ENCODE measurements at places on chromosomes 2 and 18. TPM values are rescaled to one million over a fixed set of nuclear protein-coding genes. Genes with fewer than 3 reads are reported as not detected.

CRYGD gene
- total RNA-seq: not detected

CASP10 gene
- 4.5 TPM for total RNA-seq

EPB41L3 gene
- 8.7 TPM for total RNA-seq

DYNAP gene
- total RNA-seq: not detected

GRB14 gene
- 0.89 TPM for total RNA-seq

DAW1 gene
- total RNA-seq: not detected

ANKRD29 gene
- total RNA-seq: 2.3 TPM

ICA1L gene
- 6.4 TPM for total RNA-seq

NEURL3 gene
- not detected for total RNA-seq

CRACDL gene
- not detected for total RNA-seq

GPR17 gene
- total RNA-seq: not detected

ITM2C gene
- total RNA-seq: 106 TPM

DNAJC5G gene
- not detected for total RNA-seq

ZNF396 gene
- total RNA-seq: 0.89 TPM

KCNIP3 gene
- 4.9 TPM for total RNA-seq

SIX3 gene
- under 0.01 TPM for total RNA-seq

PROKR1 gene
- not detected for total RNA-seq

RNF152 gene
- total RNA-seq: 15.4 TPM

MAB21L4 gene
- under 0.01 TPM for total RNA-seq

Measured in uterine smooth muscle cell (primary cell).